ENCODE measurements at places on chromosomes 4 and X. TPM values are rescaled to one million over a fixed set of nuclear protein-coding genes. Genes with fewer than 3 reads are reported as not detected.

PTTG2 gene
- not detected for total RNA-seq

XK gene
- not detected for total RNA-seq

SORCS2 gene
- total RNA-seq = 0.07 TPM

SLC10A4 gene
- total RNA-seq = not detected
